ENCODE measurements at places on chromosomes 3 and 15.

GRCh38 chr15:33618350-33618749, 307.6 kb downstream of the RYR3 start:
- no peak for DNase-seq

GRCh38 chr3:194840661-194841514, 155.2 kb downstream of the FAM43A start:
- DNase-seq: no peak

DNA sequence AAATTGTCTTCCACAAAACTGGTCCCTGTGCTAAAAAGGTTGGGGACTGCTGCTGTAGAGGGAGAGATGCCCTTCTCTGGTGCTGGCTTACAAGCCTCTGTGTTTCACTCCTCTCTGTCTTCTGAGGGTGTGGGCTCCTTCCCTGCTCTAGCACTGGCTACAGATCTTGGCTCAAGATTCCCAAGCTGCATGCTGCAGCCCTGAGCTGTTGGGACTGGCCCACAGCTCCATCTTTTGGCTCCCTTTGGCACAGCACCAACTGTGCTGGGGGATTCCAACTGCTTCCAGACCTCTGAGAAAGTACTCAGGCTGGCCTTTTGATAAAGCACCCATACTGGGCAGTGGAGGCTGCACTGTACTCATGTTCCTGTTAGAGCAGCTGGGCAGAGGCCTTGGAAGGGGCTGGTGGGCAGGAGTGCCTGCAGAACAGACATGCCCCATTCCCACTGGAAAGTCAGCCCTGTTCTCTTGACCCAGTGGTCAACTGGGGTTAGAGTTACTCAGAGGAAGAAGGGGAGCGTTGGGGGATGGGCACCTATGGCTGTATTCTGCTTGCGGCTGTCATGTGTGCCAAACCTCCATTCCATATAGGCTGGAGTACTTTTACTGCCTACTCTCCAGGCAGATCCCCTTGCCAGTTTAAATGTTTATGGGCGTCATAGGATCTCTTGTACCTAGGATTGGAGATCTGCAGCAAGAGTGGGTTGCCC, 55.7 kb downstream of the GALK2 start:
- no peak for DNase-seq

GRCh38 chr3:71657831-71658530, 67.2 kb downstream of the EIF4E3 start:
- DNase-seq: no peak

All from GM13976 (cell line).